GM18507 (cell line): ENCODE measurements at places on chromosomes 12 and 14.

GRCh38 chr12:5567016-5567725, 135.3 kb downstream of the NTF3 start:
- no peak for DNase-seq

- no peak for DNase-seq
These were observed 30.7 kb upstream of the HDAC7 start for GRCh38 chr12:47850153-47851084.

GRCh38 chr12:104643819-104644669, 187.3 kb downstream of the CHST11 start:
- no peak for DNase-seq

GRCh38 chr12:24795699-24796347, 153.1 kb downstream of the BCAT1 start:
- DNase-seq, result no peak

DNA sequence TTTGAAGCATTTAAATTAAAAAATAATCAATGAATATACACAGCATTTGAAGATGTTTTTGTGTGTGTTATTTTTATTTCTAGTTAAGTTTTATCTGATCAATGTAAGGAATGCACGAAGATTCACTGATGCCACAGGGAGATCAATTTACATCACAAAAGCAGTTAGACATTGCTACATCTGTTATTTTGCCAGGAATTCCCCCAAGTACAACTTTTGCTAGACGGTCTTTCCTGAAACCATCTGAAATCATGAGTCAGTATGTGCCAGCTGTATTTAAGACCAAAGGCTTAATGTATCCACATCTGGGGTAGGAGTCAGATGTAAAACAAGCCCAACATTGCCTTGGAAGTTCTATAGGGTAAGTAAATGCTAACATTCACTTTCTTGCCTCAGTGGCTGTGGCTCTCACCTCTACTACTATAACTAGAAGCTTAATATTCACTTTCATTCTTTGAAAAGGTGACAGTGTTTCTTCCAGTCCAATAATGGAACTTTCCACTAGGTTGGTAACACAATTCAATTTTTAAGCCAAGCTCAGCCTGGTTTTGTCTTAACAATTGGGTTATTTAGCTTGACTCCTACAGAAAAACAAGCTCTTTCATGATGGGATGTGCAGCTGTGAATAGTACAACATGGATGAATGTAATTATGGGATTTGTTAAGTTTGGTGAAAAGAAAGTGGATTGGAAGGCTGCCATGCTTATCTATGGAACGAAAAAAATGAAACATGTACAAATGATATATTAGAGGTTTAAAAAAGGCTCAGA, 385.4 kb upstream of the TMEM132C start:
- DNase-seq, result no peak

GRCh38 chr14:105045710-105046326, 19.4 kb downstream of the GPR132 start:
- DNase-seq, result peak; percentile 87

DNA sequence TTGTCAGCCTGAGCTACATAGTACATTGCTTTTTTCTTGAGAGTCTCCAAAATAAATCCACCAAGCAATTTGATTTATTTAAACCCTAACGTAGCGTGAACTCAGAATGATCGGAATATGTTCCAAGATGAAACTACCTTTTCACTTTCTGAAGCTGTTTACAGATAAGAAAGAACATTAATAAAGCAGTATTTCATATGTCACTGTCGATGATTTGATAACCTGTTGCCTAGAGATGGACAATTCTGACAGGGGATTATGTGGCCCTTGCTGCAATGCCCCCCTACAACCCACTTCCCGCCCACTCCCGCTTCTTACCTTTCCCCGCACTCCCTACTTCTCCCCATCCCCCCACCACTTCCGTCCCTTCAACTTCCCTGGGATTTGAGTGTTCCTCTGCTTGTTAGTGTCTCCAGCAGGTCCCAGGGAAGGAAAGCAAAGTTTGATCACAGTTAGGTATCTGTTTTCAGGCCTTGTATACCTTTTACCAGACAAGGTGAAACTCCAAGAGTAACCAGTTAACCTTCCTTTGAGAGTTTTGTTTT, 229.2 kb upstream of the HMGA2 start:
- DNase-seq, result no peak

GRCh38 chr14:32203928-32204357, 874 bp upstream of the RNU6-8 start:
- no peak for DNase-seq

DNA sequence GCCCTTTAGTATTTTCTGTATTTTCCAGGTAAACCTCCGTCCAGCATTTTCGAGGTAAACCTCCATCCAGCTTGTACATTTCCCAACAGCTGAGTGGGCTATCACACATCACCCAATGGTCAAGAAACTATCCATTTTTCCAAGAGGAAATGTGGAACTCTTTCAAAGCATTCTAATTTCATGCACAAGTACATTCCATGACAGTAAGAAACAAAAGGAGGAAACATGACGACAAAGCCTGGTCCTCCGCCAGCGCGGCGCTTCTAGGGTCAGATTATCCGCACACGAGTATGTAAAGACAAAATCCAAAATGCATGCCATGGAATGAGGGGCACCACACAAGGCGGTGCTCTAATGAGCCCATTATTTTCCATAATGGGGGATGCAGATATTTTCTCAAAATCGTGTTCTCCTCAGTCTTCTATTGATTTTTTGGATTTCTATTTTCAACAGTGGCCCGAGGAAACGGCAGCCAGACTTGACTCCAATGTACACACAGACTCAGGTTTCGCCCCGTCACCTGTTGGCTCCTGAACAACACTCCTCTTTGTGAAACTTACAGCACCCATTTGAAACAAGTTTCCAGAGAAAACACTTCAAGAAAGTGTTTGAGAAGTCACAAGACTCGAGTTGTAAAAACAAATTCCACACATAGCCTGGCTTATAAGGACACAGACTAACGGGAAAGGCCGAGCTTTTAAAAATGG, 107.4 kb downstream of the PRICKLE1 start:
- DNase-seq, result no peak

DNA sequence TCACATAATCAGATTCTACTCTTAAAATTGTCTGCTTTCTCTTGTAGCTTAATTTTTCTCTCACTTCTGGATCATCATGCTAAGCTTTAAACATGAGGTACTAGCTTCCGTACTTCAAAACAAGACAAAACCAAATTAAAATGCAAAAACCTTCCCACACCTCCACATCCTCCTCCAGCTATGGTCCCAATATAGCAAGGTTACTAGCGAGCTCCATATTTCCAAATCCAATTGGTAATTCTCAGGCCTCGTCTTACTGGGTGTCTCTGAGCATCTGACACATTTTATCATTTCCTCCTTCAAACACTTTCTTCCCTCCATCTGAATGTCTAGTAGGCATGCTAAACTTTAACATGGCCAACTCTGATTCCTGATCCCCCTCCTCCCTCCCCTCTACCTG, 7.9 kb upstream of the PAPOLA start:
- DNase-seq, result no peak

- no peak for DNase-seq
These were observed 17.2 kb downstream of the BDKRB2 start for GRCh38 chr14:96221841-96222240.

GRCh38 chr14:53953828-53954550, 2.6 kb downstream of the BMP4 start:
- no peak for DNase-seq

DNA sequence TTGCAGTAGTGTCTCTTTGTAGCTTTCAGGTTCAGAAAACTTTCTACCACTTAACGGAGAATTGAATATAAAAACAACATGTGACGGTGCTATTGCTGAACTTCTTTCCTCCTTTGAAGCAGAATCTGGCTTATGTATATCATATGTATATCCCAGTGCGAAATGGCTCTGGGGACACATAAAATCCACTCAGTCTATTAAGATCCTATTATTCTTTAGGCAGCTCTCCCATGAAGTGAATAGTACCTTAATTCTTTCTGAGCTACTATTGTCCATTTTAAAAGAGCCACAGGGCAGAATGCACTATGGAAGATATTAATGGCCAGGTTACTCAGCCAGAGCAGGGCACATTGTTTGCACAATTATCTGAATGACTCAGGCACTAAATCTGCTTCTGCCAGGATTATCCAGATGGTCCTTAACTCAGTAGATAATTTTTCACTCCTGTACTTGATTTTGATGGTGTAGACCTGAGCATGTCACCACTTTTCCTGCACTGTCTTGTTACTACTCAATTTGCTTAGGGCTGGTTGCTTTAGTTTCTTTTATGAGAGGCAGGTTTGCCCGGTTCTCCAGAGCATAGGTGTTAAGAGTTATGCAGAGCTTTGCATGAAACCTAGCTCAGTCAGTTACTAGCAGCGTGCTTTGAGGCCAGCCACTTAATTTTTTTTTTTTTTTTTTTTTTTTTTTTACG, 5.5 kb downstream of the CNTN1 start:
- DNase-seq, result no peak

DNA sequence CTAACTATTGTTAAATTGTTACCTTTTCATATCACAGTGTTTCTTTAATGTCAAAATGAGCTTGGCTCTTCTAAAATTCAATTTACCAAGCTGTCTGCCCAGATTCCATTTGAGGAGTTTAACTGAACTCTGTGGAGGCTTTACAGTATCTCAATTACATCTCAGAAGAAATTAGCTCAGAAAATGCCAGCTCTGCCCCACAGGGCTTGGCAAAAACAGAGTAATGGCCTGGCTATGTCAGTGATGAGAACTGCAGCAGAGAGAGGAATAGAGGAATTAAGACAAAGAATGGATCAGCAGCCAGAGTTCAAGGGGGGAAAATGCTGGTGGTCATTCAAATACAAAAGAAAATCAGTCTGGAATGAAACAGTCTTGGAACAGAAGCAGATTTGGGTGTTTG, 15.8 kb upstream of the TMTC1 start:
- no peak for DNase-seq

DNA sequence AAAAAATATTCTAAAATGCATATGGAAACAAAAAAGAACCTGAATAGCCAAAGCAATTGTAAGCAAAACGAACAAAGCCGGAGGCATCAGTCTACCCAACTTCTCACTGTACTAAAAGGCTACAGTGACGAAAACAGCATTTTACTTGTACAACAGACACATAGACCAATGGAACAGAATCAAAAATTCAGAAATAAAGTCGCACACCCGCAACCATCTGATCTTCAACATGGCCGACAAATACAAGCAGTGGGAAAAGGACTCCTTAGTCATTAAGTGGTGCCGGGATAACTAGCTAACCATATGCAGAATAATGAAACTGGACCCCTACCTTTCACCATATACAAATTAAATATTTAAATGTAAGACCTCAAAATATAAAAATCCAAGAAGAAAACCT, 203.9 kb upstream of the PPFIA2 start:
- no peak for DNase-seq

DNA sequence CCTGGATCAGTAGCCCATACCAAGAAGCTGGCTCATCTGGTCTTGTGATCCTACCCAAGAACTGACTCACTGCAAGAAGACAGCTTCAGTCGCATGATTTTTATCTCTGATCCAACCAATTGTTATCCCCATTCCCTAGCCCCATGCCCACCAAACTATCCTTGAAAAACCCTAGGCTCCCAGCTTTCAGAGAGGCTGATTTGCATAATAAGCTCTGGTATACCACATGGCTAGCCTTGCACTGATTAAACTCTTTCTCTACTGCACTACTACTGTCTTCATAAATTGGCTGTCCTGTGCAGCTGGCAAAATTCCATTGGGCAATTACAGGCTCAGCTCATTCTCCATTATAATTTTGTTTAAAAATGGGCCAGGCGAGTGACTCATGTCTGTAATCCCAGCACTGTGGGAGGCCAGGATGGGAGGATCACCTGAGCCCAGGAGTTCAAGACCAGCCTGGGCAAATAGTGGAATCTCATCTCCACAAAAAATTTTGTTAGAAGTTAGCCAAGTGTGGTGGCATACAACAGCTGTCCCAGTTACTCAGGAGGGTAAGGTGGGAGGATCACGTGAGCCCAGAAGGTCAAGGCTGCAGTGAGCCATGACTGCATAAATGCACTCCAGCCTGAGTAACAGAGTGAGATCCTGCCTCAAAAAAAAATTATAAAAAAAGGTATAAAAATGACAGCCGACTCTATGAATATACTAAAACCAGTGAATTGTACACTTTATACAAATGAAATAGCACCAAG, 76.7 kb upstream of the EIF5 start:
- no peak for DNase-seq

DNA sequence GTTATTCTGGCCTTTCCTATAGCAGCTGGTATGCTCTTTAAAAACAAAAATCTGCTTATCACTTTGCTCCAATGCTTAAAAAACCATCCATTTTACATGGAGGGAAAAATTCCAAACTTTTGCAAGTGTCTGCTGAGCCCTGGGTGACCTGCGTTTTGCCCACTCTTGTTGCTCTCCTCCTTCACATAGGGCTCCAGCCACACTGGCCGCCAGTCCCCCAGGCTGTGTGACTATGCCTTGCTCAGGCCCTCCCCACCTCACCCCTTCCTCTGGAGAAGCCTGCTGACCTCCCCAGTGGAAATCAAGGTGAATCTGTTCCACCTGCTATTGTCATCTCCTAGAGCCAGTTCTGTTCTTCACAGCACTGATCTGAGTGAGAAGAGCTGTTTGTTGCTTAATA, 126.9 kb downstream of the SLC25A47 start:
- no peak for DNase-seq
